ENCODE measurements at places on chromosomes 5 and 9.

DNA sequence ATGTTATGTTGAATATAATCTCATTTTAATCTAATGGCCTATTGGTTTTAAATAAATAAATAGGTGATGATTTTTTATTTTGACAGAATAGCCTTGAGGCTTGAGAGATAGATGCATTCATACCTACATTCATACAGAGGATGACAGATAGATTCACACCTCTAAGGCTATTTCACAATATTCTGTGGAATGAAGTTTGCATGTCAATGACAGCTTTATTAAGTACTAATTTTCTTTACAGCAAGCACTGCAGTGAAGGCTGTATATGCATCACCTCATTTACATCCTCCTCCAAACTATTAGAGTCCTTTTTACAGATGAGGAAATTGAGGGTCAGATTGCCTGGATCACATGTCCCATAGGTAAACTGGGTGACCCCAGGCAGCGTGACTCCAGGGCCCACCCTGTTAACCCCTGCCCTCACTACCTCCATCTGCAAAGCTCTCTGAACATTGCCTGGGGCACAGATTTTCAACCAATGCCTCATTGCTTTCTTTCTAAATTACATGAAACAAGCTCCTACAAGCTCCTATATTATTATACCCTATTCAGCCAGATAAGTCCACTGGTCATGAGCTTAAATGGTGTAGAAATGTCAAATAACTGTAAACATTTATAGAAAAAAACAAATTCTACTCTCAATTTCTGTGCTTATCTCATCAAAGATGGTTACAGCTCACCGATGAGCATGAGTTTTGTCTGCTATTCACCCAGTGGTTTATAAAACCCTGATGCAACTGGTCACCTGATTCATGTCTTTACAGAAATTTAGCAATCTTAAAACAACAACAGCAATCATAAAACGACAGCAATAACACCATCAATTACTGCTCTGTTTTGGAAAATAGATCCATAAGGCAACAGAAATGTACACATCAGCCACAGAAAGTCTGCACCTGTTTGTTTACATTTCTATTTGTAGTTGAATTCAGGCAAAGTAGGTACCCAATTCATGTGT is 338.0 kb downstream of the NSG2 start:
- no peak for DNase-seq

DNA sequence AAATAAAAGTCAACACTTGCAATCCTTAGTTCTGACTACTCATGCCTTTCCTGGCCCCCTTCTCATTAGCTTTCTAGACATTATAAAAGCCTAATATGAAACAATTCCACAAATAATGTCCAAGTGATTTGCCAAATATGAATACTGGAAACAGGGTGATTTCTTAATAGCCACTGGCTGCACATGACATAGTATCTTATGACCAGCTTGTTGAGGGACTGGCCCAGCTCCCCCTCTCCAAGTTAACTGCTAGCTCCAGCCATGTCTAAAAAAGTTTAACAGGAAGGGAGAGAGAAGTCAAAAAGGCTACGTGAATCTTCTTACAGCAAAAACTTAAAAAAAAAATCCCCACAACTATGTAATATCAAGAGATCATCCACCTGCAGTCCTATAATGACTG is 1.5 kb downstream of the CERT1 start:
- no peak for DNase-seq

DNA sequence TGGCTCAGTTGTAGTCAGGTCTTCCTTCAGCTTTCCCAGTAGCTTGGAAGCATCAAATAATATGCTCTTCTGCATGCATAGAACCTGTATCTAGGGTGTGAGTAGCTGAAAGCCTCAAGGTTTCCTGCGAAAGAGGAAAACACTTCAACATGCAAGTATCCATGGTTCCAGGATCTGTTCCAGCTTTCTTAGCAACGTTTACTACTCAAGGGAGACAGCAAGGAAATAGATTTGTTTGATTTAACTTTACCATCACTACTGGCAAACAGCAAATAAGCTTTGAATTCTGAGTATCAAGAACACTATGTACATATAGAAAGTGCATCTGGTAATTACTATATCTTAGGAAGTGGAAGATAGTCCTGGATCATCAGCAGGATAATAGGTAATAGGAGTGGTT is 341.0 kb downstream of the PRR16 start:
- no peak for DNase-seq

- no peak for DNase-seq
These were observed 387.0 kb upstream of the DMAC1 start for GRCh38 chr9:8186560-8186959.

- DNase-seq, result no peak
These were observed 8.9 kb upstream of the ZNF483 start for GRCh38 chr9:111516061-111516465.
